Keratinocyte (primary cell): ENCODE measurements at places on chromosomes 6 and 20.
A peak's percentile ranks its signal among the peaks of the same experiment; 100 is the strongest.

- no peak for DNase-seq
Observed at GRCh38 chr20:37529214-37529967, 1.7 kb upstream of the BLCAP start.

DNA sequence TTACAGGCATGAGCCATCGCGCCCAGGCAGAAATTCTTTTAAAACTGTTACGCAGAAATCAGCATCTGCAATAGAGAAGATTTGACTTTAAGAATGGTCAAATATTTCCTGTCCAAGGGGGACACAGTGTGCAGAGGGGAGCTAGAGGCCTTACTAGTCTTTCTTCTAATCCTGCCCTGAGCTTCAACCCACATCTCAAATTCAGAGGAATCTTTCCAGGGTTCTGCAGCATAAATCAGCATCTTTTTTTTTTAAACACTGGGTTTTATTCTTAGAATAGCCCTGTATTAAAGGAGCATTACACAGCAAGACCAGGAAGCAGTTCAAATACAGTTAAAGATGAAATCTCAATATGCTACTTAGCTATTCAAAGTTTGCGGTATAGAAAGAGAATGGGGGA lies 81.1 kb downstream of the DTNBP1 start:
- DNase-seq, result no peak

DNA sequence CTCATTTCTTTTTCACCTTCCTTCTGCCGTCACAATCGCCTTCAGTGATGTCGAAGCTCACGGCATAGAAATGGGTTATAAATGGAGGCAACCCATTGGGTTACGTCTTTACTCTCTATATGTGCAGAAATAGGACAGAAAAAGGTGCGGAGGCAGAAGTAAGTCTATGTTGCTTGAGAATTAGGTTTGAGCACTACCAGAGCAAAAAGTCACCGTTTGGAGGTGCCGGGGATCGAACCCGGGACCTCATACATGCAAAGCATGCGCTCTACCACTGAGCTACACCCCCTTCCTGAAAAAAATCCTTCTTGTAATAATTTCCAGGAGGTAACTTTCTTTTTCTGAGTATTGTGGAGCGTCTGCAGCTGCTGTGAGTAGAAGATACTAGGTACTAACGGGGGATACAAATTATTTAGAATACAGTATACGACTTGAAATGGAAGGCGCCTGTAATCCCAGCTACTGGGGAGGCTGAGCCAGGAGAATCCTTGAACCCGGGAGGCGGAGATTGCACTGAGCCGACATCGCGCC lies 134.2 kb downstream of the TRIM27 start:
- DNase-seq, result peak; percentile 42

GRCh38 chr20:32366380-32366779 lies 8.2 kb downstream of the ASXL1 start:
- no peak for DNase-seq

- no peak for DNase-seq
Observed at GRCh38 chr6:37182736-37183590, 13.0 kb downstream of the PIM1 start.
